ENCODE measurements at places on chromosomes 4 and X. TPM values are rescaled to one million over a fixed set of nuclear protein-coding genes. Genes with fewer than 3 reads are reported as not detected.

PLXNA3 gene
- 11.3 TPM for total RNA-seq

MFAP3L gene
- total RNA-seq, result 3.9 TPM

RBM47 gene
- 70.5 TPM for total RNA-seq

GPRASP3 gene
- 1.7 TPM for total RNA-seq

NEIL3 gene
- 1.3 TPM for total RNA-seq

DGKK gene
- not detected for total RNA-seq

TLR6 gene
- total RNA-seq, result 0.48 TPM

PPP1R3F gene
- 3.2 TPM for total RNA-seq

CPE gene
- total RNA-seq, result 65.2 TPM

SYN1 gene
- total RNA-seq, result not detected

RAB40AL gene
- total RNA-seq, result not detected

WNK3 gene
- 1.3 TPM for total RNA-seq

ANK2 gene
- total RNA-seq, result 5.8 TPM

GLUD2 gene
- 0.72 TPM for total RNA-seq

NUDT11 gene
- total RNA-seq, result 9.6 TPM
